IMR-90 (cell line): ENCODE measurements at places on chromosomes 11 and 22.
A peak's percentile ranks its signal among the peaks of the same experiment; 100 is the strongest.

- no peak for DNase-seq
These were observed 47.0 kb downstream of the RCN1 start for GRCh38 chr11:32137869-32138268.

- no peak for DNase-seq
These were observed 285.4 kb downstream of the C11orf87 start for GRCh38 chr11:109707411-109707810.

DNA sequence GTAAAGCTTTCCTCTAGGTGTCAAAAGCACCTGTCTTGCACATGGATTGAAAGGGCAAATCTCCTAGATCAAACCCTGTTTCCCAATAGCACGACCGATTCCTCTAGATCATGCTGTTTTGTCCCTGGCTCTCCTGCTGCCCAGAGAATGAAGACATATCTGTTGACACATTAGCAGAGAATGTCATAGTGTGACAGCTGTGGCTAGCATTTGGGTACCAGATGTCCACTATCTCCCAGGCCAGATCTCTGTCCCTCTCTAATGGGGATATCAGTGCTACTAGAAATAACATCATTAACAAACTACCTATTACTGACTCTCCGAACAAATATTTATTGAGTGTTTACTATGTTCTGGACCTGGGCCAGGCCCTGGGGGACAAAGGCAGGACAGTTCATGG lies 72.4 kb upstream of the ISX start:
- DNase-seq = no peak

- DNase-seq = peak; percentile 58
These were observed 25.3 kb downstream of the CEP295 start for GRCh38 chr11:93686812-93687211.
